Cardiac fibroblast (primary cell): ENCODE measurements at places on chromosomes 16 and 17.

GRCh38 chr17:81961087-81961511 is at the start of gene NOTUM:
TSS of gene NOTUM (minus strand) at chr17:81961187. CDS start at chr17:81960909, 278 bp downstream.
- DNase-seq = no peak

DNA sequence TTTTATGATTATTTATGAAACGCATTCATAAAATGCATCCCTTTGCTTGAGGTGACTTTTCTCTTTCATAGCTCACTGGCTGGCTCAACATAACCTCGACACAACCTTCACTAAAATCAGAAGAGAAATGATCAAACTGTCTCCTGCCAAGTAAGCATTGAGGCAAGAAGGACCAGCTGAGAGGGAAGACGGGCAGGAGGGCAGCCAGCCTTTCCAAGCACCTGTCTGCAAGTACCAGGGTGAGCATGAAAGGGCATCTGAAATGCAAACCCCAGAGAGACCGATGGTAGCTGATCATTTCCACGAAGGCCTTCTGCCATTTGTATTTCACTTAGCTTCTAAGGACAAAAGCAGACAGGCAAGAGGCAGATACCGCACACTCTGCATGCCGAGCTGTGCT is 52.1 kb upstream of the RPH3AL start:
- no peak for DNase-seq

DNA sequence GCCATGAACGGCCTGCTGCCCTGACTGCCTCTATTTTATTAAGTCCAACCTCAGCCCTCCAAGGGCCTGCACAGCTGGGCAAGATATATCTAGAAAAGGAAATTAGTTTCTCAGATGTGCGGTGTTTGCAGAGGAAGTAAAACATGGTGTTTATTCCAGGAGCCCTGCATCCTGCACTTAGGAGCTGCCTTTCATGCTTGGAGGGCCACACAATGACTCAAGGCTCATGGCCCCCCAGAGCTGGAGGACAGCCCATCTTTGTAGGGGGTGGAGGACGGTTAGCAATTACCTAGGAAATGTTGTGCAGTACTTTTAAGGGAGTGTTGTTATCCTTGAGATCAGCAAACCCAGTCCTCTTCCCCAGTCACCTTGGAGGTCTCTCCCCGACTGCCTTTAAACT is 80.5 kb downstream of the COPRS start:
- no peak for DNase-seq

DNA sequence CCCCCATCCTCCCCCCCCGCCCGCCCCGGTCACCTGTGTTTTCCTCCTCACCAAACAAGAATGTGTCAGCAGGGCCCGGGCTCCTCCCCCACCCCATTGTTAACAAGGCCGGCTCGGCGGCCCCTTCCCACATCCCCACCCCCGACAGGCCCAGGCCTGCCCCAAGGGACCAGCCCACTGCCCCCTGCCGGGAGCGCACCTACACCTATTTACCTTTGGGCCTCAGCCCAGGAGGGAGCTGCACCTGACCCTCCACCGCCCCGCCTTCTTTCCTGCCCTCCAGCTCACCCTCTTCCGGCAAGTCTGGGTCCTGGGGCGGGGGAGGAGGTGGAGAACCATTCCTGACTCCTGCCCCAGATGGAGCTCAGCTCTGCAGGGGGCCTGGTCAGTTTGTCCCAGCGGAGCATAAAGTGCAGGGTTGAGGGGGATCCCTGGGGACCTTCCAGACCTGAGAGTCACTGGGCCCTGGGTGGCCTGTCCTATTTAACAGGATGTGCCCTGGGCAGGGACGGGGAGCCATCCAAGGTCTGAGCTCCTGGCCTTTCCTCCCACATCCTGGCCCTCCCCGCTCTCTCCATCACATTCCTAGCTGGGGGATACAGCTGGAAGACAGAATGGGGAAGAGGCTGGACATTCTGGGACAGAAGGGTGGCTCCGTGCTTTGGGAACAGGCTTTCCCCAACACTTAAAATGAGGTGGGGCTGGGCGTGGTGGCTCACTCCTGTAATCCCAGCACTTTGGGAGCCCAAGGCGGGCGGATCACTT is 8.3 kb downstream of the FOXJ1 start:
- no peak for DNase-seq

- peak; percentile 76 for DNase-seq
These were observed 222.5 kb downstream of the C16orf78 start for GRCh38 chr16:49596068-49596467.

DNA sequence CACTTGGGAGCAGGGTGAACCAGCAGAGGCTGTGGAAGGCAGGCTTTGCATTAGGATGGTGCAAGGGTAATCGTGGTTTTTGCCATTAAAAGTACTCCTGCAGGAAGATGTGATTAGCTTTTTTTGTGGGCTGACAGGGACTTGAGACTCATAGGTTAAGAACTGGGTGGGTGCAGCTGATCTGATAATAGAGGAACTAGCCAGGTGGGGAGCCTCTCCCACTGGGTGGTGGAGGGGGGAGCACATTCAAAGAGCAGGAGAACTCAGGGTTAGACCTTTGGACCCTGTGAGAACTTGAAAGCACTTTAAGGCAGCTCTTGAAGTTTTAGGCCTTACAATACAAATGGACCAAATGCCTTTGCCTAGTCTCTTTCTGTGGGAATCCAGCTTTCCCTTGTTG is 32.4 kb downstream of the CCL4 start:
- no peak for DNase-seq

- DNase-seq = no peak
These were observed 269.7 kb downstream of the SEC14L1 start for GRCh38 chr17:77410470-77410869.

GRCh38 chr17:27293359-27293897 is 486 bp upstream of the WSB1 start:
- DNase-seq = no peak

DNA sequence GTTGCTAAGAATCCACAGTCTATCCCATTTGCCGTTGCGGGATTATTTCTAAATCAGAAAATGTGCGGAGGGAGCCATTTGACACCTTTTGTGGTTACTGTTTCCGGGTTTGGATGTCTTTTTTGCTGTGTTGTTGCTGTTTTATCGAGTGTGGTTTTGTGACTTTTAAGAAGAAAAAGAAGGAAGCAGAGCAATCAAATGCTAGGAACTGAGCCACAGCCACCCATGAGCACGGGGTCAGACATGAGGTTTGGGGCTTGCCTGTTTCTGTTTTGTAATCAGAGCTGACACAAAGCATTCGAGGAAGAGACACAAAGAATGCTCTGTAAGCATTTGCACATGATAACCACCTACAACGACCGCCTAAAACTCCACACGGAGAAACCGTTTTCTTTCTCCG is 53.1 kb upstream of the CHMP6 start:
- DNase-seq = no peak

DNA sequence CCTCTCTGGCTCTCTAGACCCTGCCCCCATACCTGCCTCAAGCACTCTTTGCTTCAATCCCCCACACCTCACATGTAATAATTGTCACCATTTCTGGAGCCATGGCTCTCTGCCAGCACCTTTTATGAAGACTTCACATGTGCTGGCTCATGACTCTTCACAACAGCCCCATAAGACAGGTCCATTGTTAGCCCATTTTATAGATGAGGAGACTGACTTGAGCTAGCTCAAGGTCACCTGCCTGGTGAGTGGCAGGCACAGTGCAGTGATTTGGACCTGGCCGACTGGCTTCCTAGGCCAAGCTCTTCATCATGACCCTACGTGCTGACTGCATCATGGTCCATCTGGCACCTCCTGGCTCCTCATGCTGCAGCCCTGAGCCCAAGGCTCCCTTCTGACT is 25.0 kb downstream of the FAM20A start:
- DNase-seq = no peak

DNA sequence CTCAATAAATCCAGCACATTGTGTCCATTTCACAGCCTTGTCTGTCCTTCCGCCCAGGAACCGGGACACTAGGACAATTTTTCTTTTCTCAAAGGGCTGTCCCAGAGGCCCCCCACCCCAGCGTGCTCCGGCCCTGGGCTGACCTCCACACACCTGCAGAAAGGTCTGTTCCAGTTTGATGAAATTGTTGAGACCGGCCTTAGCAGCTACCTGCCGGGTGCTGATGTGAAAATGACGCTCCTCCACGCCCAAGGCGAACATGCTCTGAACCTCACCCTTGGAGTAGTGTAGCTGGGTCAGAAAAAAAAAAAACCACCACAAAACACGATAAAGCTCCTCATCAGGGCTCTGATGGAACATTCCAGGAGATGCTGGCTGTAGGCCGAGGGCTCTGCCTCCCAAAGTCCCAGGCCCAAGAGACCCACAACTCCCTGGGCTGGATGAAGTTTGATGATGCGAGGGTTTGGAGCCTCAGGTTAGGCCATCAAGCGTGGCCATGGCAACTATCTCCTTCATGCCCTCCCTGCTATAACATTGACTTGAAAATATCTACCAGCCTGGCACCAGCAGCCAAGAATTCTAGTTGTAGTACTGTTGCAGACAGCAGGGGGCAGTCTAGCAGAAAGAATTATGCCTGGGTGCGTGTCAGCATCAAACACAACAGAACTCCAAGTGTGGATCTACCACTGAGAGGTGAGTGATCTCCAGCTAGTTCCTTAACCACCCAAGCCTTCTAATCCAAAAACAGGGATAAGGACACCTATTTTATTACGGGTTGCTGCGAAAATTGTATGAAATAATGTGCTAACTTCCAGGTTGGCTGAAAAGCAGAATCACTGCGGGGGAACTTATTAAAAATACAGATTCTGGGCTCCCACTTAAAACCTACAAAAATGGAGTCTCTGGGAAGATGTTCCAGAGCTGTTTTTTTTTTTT is 62.1 kb downstream of the RMI2 start:
- DNase-seq = peak; percentile 84

DNA sequence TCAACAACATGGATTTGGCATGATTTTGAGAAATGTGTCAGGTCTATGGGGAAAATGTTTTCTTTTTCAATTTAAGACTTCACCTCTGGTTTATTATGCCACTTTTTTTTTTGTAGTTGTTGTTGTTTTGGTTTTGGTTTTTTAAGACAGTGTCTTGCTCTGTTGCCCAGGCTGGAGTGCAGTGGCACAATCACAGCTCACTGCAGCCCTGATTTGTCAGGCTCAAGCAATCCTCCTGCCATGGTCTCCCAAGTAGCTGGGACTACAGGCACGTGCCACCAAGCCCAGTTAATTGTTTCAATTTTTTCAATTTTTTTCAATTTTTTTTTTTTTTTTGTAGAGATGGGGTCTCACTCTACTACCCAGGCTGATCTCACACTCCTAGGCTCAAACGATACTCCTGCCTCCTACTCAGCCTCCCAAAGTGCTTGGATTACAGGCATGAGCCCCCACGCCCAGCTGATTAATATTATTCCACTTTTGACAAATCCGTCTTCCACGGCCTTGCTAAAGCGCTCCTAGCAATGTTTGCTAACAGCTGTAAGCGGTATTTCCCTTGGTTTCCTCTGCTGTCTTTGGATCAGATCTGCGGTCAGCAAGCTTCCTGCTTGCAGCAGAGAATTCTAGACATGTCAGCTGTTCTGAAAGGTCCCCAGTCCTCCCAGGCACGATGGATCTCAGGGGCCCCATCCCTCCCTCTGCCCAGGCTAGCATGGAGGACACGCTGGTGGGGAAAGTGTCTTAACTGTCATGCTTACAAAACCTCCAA is 7.0 kb upstream of the MILR1 start:
- DNase-seq = peak; percentile 79

GRCh38 chr16:27474921-27475320 is 72.9 kb downstream of the IL21R start:
- DNase-seq = no peak

DNA sequence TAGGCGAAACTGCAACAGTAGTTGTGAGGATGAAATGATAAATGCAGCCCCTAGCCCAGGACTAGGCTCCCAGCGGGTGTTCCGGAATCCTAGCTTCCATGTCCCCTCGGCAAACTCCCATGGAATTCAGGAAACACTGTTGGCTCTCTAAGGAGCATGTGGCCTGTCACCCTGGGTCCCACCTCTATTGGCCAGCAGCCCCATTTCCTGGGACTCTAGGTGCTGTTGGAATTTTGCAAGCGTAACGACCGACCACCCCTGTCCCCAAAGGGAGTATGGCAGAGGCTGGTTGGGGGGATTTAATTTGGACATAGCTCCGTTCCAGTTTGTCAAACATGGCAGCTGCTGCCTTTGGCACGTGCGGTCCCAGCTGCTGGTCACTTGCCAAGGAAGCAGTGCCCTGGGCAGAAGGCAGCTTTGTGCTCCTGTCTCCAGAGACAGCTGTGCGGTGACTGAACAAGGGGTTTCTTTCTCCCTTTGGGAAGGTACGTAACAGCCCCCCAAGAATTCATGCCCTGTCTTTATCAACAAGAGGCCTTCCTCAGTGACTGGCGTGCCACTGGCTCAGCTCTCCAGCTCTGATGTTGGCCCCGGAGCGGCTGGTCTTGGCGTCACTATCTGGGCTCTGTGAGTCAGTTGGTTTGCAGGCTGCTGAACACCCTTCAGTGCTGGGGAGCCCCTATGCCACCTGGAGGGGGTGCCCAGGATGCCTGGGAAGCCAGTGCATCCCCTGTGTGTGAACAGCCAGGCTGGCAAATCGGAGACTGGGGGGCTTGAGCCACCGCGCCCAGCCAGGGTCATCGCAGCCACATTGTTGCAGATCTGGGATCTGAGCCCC is 235.2 kb upstream of the TNRC6C start:
- DNase-seq = no peak

GRCh38 chr17:21511363-21512195 is 135.4 kb downstream of the KCNJ12 start:
- DNase-seq = peak; percentile 82

DNA sequence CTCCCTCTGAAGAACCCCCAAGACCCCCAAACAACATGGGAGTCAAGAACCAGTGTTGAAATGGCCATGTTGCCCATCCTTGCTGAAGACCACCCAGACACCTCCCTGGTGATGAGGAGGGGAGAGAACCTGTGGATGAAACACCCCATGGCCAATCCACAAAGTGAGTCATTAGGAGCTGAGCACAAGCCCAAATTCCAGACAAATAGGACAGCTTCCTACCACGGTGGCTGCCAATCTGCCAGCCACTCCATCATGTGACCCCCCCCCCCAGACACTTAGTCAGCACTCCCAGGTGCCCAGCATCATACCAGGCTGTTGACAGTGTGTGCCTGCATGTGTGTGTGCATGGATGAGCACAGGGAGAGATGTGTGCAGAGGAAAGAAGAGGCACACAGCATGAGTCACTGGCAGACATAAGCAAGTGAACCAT is 26.4 kb upstream of the RPL38 start:
- DNase-seq = peak; percentile 47

DNA sequence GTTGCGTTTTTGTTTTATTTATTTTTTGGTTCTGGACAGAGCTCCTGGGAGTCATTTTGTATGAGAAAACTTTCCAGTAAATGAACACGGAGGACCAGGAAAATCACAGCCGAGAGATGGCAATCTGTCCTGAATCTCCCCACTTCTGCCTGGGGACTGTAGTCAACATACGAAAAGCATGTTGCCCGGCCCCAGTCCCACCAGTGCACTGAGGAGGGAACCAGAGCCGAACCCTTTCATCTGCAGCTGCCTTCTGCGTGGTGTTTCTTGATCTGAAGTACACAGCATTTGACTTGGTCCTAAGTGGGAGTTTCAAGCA is 18.9 kb downstream of the SNX11 start:
- DNase-seq = no peak

DNA sequence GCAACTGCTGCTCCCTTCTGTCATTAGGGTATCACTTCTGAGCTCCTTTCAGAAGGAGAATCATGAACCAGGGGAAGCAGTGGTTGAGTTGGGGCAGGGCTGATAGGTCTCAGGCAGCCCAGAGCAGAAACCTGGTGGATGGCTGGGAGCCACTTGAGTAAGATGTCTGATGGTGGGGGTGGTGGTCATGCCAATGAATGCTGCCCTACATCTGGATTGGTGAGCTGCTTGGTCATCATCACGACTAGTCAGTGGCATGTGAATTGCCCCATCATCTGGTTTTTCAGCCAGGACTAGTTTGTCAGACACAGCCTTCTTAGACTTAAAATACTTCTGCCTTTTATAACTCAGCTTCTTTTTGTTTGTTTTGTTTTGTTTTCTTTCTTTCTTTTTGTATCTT is 2.6 kb downstream of the GID4 start:
- peak; percentile 72 for DNase-seq
